Activated CD4-positive, alpha-beta T cell treated with anti-CD3 and anti-CD28 coated beads for 36 hours (primary cell): ENCODE measurements at places on chromosomes 11 and 22. TPM values are rescaled to one million over a fixed set of nuclear protein-coding genes. Genes with fewer than 3 reads are reported as not detected.

DNA sequence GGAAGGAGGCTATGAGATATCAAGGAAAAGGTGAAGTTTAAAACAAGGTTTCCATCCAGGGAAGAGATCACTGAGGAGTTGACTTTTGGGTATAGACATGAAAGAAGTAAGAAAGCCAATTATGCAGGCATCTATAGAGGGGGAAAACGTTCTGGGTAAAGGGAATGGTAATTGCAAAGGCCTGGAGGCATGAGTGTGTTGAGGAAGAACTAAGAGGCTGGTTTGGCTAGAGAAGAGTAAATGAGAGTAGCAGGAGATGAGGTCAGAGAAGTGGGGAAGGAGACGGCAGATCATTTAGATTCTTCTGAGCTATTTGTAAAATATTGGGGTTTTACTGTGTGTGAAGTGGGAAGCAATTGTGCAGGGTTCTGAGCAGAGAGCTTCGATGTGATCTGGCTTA, 7.6 kb downstream of the ENDOD1 start:
- no peak for DNase-seq

DNA sequence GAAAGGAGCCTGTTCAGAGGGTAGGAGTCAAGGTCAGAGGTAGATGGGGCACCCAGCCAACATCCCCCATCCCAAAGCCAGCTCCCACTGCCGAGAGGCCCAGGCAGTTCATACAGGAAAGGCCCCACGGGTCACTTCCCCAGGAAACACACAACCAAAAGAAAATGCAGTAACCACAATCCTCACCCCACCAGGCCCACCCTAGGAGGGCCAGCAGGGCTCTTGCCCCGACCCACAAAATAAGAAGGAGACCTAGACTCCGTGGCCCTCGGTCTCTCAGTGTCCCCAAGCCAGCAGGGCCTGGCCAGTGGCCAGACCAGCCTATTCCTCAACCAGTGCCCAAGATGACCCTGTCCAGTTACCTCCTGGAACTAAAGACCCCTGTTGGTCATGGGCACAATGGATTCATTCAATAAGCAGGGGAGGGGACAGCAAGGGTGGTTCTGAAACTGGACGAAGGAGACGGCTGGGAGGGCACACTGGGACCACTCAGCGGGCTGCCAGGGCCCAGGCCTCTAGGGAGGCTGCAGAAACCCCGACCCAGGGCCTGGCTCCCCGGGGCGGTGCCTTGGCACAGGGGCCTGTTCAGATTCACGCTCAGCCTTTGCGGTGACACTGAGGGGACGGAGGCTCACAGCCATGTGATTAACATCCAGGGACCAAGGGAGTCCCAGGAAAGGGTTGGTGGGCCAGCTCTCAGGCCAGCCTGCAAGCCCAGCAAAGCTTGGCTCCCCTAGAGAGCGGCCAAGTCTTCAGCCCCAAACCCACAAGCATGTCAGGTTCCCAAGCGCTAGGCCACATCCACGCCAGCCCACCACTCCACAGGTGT, 5.5 kb downstream of the RAB3IL1 start:
- DNase-seq: no peak

DNA sequence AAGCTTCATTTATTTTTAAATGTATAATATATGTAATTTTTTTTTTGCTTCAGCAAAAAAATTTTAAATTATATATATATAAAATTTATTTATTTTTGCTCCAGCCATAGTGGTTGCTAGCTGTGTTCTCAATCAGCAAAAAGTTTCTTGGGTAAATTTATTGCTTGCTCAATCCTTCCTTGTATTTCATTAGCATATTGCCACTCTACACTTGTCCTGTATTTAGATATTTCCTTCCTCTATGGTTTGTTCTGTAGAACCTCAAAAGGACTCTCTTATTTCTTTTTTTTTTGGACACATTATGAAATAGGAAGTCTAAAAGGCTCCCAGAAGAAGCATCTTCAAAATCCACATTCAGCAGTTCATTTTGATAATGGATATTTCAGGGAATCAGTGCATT, 2.3 kb downstream of the PTPRJ start:
- DNase-seq: no peak

GRCh38 chr11:87144252-87144651, 106.5 kb downstream of the TMEM135 start:
- no peak for DNase-seq

SCN3B gene
- total RNA-seq: not detected

KRTAP5-9 gene
- not detected for total RNA-seq

GP1BB gene
- not detected for total RNA-seq

PRAME gene
- not detected for total RNA-seq
